ENCODE measurements at places on chromosomes 12 and 14.

- no peak for DNase-seq
Measured at GRCh38 chr12:107554941-107555340, 130.7 kb upstream of the PWP1 start.

DNA sequence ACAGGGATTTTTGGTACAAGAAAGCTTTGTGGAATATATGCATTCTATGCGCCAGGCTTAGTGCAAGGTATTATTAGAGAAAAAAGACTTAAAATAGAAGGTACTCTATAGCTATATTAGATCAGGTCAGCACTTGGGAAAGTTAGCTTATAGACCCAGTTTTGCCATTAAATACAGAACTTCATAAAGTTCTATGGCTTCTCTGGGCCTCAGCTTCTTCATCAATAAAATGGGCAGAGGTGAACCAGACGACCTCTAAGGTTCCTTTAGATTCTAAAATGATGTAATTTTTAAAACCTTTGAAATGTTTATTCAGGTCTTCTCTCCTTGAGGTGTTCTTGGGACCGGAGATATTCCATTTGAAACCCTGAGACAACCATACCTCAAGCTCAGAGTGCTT is 7.1 kb downstream of the CNPY2 start:
- DNase-seq = no peak

DNA sequence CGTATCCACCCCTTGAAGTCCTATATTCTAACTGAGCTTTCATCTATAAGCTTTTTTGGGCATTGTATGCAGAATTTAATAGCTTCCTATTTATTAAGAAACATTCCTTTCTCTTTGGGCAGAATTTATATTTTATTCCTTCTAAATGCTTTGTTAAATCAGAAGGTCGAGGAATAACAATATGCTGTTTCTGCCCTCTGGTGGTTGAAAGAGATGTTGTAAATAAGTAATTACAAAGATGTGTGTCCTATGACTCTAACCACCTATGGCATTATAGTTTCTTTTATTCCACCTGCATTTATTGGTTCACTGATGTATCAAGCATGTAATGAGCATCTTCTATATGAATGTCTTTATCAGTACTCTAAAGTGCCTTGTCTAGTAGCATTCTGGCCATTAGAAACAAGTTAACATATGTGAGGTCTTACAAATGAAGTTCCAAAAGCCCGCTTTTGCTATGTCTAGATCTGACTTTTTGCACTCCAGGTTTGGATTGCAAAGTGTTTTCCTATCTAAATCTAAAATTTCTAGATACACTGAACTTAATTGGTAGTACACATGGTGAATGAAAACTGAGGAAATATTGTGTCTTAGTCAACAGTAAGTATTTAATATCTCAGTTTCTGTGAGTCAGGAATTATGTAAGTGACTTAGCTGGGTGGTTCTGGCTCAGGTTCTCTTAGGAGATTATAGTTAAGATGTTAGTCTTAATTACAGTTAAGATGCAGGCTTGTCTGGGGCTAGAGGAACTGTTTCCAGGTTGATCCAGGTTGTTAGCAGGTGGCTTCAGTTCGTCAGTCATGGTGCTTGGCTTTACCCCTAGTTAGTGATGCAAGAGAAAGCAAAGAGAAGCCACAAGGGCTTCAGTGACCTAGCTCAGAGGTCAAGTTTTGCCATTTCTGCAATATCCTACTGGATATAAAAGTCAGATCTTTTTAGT is 57.5 kb downstream of the PLEKHA5 start:
- no peak for DNase-seq

- no peak for DNase-seq
Measured at GRCh38 chr14:64692189-64692985, 11.8 kb upstream of the PLEKHG3 start.

DNA sequence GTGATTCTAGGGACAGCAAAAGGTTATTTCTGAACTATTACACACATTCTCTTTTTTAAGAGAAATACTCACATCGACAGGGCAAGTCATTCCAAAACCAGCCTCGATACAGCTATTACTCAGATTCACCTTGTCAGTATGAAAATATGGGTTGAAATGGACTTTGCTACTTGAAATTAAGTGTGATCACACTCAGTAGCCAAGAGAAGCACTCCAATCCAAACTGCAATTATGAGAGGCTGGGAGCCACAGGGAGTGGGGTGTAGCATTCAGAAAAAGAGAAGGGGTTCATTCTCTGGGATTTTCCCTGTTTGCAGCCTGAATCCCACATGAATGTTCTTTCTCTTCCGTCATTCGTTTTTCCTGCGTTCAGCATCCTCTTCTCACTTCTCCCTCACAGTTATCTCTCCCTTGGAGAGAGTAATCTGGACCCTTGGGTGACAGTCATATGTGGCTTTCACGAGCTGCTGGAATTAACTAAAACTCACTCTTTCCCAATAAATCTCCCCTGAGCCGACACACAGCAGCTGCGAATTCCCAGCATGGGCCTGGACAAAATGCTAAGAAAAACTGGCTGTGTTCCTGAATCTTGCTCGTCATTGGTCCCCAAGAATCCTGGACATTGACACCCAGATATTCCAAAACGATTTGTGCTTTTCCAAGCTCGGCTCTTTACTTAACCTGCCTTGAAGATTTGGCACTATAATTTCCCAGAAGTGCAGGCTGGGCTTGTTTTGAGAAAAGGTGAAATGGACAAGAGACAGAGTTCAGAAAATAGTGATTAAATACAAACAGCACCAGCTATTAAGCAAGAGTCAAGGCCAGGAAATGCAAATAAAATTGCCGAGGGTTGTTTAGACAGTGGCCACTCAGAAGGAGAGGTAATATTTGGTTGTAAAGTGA is 199.5 kb upstream of the PLEKHG7 start:
- DNase-seq = no peak

- DNase-seq = no peak
Measured at GRCh38 chr12:119594772-119595445, 1.3 kb downstream of the TMEM233 start.

DNA sequence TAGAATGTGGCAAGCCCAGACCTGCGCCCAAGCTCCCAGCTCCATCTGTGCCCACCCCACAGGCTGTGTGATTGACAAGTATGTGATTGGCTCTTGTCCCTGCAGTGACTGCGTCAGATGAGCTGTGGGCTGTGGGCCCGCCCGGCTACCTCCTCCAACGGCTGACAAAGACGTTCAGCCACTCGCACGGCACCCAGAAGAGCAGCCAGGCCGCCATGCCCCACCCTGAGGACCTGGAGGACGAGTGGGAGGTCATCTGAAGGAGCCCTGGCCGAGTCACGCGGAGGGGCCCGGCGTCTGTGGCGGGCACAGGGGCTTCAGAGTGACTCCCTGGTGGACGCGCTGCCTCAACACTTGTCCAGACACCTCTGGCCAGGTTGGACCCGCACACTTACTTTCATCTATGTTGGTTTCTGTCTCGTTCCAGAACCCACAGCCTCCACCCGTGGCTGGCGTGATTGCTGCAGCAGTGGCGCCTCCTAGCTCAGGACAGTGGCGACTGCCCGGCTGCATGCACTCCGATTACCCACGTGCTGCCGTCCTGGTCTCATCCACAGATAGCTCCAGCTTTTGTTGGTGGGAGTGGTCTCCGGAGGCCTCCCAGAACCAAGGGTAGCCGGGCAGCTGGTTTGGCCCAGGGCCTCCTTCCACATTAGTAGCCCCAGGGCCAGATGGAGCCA is 11.4 kb downstream of the ANKRD9 start:
- no peak for DNase-seq

- no peak for DNase-seq
Measured at GRCh38 chr14:84446250-84446649, 1083.7 kb upstream of the FLRT2 start.
